ENCODE measurements at places on chromosomes 6 and 20.

- peak; percentile 33 for DNase-seq
These were observed 73.3 kb downstream of the SLC22A23 start for GRCh38 chr6:3383525-3383924.

GRCh38 chr6:145534989-145535388, 200.3 kb downstream of the EPM2A start:
- DNase-seq = no peak

GRCh38 chr6:106152952-106153351, 66.8 kb downstream of the PRDM1 start:
- no peak for DNase-seq

- no peak for DNase-seq
These were observed 65.0 kb upstream of the SLC2A12 start for GRCh38 chr6:134117409-134117808.

DNA sequence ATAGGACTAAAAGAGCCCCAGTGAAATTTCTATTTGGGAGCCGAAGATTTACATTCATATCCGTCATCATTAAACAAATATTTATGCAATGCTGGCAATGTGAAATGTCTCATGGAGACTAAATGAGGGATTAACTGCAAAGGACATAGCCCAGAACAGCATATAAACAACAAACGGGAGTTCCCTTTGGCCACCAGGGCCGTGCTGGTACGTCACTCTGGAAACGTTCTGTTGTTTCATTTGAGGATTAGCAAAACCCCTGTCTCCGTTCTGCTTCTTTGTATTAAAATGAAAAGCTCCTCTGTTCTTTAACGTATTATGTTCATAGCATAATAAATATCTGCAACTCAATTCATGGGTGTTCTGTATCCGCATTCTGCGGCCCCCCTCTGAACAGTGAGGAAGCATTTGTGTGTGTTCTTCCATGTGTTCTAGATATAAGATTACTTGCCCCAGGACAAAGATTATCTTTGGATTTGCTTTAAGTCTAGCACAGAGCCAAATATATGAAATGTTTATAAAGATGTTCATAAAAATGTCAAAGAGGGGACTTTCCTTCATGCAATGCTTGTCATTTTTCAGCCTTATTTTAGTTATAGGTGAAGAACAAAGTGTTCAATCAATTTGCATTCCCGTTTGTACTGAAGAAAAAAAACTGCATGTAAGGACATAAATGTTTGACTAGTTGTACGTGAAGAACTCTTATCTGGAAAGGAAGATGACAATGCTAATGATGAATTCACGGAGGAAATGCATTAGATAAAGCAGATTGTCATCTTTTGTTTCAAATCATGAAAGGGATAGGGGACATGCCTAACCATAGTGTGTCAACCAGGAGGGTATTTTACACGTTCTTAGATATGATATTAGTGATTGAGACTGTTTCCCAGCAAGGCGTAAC, 90.0 kb upstream of the TNFAIP3 start:
- DNase-seq = no peak

GRCh38 chr20:44034965-44035635, 120.4 kb downstream of the TOX2 start:
- DNase-seq = no peak

DNA sequence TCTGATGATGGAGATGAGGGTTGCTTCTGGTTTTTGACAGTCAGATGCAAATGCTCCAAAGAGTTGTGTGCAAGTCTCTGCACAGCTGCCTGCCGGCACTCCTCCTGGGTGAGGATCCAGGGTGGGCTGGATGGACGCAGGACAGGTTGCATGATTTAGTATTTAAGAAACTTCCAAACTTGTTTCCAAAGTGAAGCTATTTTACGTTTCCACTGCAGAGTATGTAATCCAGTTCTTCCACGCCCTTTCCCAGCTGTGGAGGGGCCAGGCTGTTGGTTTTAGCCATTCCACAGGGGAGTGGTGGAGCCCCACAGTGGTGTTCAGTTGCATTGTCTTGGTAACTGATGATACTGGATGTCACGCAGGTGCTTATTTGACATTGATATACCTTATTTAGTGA, 157.3 kb downstream of the THBS2 start:
- no peak for DNase-seq

- peak; percentile 63 for DNase-seq
These were observed 80.0 kb upstream of the EYA2 start for GRCh38 chr20:46814366-46815232.

DNA sequence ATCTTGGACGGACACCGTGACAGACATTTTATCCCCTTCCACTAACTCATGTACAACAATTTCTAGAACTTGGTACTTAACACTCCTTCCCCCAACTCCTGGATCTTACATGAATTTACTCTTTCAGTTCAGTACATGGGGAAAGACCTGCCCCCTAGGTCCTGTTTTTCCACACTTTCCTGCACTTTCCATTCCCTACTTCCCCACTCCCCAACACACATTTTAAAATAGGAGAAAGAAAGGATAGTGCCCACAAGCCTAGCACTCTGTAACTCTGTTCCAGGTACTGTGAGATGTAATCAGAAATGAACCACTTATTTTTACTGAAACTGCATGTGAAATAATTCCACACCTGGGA, 1.3 kb downstream of the ADGRG6 start:
- no peak for DNase-seq

GRCh38 chr6:34011264-34011663, 134.6 kb downstream of the GRM4 start:
- DNase-seq = no peak

DNA sequence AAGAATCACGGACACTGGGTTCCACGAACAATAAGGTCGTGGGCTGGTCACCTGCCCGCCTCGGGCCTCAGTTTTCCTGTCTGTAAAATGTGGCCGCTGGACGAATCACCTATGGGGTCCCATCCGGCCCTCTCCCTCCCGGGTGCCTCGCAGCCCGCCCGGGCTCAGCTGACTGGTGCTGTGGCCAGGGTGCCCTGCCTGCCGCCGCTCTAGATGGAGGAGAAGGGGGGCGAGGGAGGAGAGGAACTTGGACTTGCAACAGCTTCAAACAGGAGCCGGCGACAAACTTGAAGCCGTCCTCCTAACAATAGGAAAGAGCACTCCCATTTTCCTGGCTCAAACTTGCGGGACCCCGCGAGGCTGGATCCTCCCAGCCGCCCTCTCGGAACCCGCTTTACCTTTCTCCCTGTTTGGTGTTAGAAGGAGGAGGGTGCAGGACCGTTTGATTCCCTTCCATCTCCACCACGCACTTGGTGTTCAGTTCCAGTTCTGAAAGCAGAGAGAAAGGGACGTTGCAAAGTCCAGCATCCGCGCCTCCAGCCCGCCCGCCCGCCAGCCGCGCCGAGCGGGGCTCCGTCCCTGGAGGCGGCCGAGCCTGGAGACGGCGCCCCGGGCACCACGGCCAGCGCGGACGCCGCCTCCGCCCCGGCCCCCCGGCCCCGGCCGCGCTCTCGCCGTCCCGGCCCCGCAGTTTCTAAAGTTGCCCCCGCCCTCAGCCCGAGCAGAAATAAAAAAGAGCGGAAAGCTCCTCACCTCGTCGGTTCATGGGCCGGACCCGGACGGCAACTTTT, 584 bp downstream of the KIF13A start:
- DNase-seq = peak; percentile 65

GRCh38 chr6:137910843-137911456, 43.9 kb downstream of the TNFAIP3 start:
- DNase-seq = no peak

DNA sequence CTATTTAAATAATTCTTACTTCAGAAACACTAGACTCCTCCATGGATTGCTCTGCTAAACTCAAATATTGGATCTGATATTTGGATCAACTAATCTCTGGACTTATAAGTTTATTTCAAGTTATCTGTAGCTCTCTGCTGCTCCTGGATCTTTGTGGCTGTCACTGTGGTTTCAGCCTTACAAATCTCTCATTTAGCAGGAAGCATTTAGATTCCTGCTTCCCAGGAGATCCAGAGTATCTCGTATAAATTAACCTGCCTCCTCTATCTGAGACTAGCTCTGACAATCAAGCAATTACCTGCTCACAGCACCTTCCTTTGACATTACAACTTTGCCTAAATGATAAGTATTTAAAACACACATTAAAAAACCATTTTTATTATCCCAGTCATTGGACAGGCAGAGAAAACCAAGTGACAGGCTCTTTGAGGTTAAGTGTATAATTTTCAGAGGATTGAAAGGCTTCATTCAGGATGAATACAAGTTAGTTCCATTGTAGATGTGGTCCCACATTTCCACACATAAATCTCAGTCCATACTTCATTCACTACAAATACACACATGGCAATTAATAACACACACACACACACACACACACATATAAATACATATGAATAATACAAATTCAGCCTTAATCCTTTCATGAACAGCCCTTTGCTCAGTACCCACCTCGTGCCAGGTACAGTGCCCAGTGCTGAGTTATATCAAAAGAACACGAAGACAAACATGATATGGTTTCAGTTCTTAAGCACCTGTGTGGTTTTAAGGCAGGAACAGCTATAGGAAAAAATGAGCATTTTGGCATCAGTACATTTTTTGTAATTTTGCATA, 55.5 kb upstream of the PLCB1 start:
- DNase-seq = no peak

GRCh38 chr6:68343901-68344300, 291.2 kb upstream of the ADGRB3 start:
- peak; percentile 12 for DNase-seq

DNA sequence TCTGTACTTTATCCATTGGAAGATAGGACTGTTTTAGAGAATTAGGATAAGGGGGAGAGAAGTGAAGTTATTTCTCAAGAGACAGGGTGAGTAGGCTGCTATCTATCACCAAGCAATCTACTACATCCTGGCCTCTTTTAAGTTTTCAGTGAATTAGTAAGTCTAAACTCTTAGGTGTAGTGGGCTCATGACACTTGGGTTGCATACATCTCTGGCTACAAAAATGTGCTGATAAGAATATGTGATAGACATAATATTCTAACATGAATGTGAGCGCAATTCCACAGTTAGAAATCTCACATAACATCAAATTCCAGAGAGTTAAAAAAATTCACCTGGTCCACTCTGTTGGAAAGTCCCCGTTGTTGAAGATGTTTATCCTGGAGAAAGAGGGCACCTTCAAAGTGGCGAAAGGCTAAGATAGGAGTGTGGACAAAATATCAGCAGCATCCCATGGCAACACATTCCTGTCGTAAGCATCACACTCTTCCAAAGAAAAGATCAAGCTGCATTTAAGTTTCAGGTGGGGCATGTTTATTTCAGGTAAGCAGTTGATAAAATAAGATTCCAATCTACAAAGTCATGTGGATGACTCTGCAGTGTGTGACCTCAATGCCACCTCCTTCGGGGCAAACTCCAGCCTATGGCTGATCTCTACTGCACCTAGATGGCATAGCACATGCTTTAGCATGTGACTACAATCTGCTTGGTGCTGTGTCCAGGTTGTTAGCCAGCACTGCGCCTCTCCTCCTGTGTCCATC, 111.7 kb upstream of the NEDD9 start:
- no peak for DNase-seq

- DNase-seq = no peak
These were observed 24.9 kb upstream of the EDN1 start for GRCh38 chr6:12265296-12265695.

DNA sequence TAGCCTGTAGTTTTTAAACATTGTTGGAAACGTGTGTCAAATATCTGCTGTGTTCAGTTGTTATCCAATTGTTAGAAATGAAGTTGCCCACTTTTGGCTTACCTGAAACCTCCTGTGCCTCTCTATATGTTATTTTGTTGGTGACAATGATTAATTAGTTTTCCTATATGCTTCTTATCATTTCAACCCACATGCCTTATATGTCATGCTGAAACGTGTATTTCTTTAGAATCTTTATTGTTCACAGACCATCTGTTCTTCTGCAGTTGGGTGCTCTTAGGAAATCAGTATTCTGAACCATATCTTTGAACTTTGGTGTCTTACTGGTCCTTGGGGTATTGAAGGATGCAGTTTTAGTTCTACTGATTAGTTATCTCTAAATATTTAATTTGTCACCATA, 91.2 kb upstream of the SCGN start:
- DNase-seq = no peak

GRCh38 chr20:4956200-4956810, 45.0 kb downstream of the SLC23A2 start:
- peak; percentile 19 for DNase-seq

DNA sequence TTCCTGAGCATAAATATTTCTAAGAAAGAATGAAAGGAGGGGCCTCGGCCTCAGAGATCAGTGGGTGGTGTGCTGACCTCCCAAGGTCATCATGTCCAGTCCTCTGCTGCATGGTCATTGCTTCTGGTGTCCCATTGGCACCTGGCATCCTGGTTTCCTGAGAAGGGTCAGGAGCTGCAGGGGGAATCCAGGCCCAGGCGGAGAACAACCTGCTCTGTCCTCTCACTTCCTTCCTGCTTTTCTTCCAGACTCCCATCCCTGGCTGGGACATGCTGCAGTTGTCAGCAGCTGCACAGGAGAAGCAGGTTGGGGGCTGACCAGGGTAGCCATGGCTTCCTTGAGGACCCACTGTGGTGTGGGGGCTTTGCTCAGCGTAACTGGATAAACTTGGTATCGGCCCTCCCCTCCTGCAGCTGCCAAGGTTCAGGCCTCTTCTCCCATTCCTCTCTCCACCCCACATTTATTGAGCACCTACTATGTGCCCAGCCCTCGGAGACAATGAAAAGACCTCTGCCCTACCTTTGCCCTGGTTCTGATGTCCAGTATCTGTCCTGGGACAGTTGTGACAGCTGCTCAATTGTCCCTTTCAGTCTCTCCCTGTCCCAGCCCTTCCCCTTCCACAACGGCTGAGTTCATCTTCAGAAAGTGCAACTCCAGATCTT, 155.2 kb downstream of the CEBPB start:
- DNase-seq = no peak

GRCh38 chr20:53174454-53174853, 202.3 kb downstream of the TSHZ2 start:
- DNase-seq = no peak

GRCh38 chr6:156943816-156944215, 166.6 kb downstream of the ARID1B start:
- DNase-seq = no peak

DNA sequence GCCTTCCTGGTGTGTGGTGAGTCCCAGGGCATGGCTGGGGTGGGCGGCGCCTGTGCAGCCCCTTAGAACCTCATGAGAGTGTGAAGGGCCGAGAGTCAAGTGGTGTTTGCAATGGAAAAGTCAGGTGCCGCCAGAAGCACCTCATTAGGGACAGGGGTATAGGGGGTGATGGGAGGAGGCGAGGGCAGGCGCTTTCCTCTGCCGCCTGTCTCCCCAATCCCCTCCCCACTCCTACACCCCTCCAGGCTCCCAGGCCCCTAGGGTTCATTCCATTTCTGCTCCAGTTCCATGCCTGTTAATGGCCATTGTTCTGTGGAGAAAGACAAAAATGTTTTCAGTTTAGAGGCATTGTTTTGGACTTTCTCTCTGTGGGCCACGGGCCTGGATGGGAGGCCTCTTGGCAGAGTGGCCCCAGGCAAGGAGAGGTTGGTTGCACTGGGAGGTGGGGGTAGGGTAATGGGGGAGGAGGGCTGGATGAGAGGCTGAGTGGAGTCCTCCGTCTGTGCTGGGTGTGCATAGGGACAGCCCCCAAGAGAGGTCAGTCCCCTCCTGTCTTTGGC, 21.4 kb upstream of the SCUBE3 start:
- no peak for DNase-seq

DNA sequence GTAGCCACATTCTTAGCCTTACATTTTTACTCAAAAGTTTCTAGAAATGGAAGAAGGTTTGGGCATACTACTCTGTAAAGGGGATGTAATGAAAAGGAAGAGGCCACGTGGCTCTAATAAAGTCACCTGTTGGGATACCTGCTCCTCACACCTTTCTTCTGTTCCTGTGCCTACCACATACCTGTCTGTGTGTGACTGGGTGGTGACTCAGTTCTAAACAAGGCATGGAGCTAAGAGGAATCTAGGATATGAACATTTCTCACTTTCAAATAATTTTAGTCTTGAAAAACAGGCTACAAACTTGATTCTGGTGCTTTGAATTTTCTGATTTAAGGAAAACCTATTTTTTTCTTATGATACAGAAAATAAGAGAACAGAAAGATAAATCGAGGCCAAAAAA, 363.6 kb downstream of the RFPL4B start:
- no peak for DNase-seq

Data from H54 (cell line).